NCI-H2081 treated with DMSO at 0.1 percent for 48 hours (cell line): ENCODE measurements at places on chromosomes 12 and 14.
A peak's percentile ranks its signal among the peaks of the same experiment; 100 is the strongest.

- DNase-seq = no peak
Observed at GRCh38 chr12:105368047-105368646, 37.7 kb downstream of the C12orf75 start.

GRCh38 chr12:111745211-111745610 lies 21.5 kb upstream of the ALDH2 start:
- DNase-seq = no peak

DNA sequence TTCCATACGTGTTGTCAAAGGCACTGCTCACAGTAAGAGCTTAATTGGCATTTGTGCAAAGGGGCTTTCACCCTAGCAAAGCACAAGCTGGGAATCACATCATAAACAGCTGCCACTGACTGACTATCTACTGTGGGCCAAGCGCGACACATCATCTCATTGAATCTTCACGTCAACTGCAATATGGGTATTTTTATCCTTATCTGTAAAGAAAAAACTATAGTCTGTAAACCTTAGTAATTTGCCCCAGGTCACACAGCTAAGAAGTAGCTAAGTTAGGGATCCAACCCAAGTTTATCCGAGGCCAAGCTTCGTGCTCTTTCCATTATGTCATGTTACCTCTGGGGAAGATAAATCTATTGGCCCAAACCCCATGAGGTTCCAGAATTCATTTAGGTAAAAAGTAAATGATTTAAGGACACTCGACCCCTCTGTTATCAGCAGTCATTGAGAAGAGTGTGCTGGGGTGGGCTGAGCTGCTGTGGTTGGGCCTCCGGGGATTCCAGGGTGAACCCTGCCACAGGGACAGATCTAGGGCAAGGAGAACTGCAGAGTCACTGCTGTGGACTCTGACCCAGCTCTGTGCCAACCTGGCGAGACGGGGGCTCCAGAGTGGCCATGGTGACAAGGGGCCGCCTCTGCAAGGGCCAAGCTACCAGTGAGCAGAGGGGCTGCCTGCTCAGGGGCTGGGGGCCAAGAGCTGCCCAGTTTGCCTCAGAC lies 27.6 kb downstream of the NCKAP5L start:
- no peak for DNase-seq

DNA sequence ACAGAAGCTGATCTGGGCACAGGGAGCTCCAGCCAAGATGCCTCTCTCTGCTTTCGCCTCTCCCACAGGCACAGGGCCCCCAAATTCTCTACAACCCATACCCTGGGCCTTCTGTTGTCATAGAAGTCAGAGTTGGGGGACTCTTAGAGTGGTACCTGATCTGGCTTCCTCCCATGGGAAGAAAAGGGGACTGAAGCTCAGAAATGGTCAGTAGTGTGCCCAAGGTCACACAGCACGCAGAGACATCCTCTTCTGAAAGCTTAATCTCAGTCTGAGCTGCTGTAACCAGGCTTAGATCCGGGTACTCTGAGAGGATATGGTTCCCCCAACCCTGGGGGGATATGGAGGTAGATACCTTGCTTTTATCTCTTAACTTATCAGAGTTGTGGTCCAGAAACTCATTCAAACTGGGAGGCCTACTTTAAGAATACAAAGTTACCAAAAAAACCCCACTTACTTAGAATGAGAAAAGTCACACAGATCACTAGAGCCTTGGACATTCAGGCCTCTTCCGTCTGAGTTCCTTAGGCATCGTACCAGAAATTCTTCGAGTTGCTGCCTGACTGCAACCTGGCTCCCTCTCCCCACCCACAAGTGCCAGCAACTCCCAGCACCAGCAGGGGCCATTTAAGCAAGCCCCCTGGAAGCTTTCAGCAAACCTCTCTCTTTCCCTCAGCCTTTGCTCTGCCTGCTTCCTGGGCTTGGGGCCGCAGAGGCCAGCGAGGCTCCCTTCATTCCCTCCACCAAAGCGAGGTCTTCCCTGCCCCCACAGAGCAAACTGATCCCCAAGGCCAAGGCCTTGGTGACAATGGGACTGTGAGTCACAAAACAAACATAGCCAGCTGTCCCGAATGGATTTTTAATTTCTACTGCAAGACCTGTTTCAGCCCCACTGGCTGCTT lies 13.9 kb downstream of the KRT7 start:
- peak; percentile 47 for DNase-seq
